ENCODE measurements at places on chromosomes 2 and 18.

- no peak for DNase-seq
These were observed 475.1 kb downstream of the TNS1 start for GRCh38 chr2:217527590-217528202.

- no peak for DNase-seq
These were observed 141.1 kb downstream of the MBD5 start for GRCh38 chr2:148161909-148162435.

- DNase-seq, result no peak
These were observed 217.1 kb upstream of the DLGAP1 start for GRCh38 chr18:4672162-4672561.

DNA sequence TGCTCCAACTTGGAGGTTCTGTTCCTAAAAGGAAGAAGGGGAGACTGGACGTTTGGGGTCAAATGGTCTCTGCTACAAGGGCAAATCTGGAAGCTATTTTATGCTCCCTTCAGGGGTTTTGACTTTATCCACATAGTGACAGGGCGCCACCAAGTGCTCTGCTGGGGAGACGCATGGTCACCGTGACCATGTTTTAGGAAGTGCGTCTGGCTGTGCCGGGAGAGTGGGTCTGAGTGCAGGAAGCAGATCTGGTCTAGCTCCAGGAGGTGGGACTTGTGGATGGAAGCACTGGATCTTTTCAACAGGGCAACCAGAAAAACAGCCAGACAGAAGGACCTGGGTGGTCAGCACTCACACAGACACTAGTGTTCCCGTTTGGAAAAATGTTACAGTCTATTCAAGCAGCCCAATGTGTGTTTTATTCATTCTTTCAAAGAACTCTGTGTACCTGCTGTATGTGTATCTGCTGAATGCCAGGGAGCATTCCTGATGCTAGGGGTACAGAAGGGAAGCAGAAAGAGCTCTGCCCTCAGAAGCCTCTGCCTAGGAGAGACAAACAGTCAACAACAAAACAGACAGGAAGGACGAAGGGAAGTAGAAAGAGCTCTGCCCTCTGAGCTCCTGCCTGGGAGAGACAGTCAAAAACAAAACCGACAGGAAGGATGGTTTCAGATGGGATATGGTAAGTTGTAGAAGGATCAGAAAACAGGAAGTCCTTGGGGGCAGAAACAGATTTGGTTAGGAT, 14.3 kb downstream of the IMPA2 start:
- DNase-seq, result peak; percentile 79

Data from NAMALWA (cell line).